B cell (primary cell): ENCODE measurements at places on chromosomes 16 and 17.

DNA sequence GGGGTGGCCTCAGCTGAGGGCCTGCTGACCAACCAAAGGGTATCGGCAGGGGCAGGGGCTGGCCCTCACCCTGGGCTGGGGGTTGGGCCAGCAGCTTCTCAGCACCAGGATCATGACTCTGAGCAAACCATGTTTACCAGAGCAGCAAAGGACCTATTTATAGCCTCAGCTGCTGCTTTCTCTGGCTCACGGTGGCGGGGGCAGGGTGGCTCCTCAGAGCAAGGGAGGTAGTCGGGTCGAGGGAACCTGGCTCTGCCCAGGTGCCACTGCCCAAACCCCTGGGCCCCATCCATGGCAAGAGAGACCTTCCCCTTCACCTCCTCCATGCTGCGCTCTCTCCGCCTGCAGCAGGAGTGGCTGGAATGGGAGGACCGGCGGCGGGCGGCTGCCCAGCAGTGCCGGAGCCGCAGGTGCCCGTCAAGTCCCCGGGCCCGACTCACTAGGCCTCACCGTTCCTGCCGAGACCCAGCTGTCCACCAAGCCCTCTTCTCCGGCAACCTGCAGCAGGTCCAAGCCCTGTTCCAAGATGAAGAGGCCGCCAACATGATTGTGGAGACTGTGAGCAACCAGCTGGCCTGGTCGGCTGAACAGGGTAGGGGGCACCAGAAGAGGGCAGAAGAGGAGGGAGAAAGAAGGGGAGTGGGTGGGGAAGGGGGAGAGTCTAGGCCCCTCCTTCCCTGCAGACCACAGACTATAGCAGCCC lies at the start of gene ASB16:
TSS of gene ASB16 (plus strand) at position 206 of the 703 bp plus-strand sequence. CDS start at position 292, 86 bp downstream.
- DNase-seq = no peak

GRCh38 chr17:62891659-62892058 lies 74.4 kb upstream of the TANC2 start:
- no peak for DNase-seq

- peak; percentile 16 for DNase-seq
These were observed 24.8 kb downstream of the CCR7 start for GRCh38 chr17:40540448-40540847.

GRCh38 chr16:88627531-88628411 lies 10.6 kb upstream of the IL17C start:
- no peak for DNase-seq

- peak; percentile 82 for DNase-seq
These were observed 33.9 kb downstream of the JPH3 start for GRCh38 chr16:87636050-87636684.

- no peak for DNase-seq
These were observed 16.7 kb upstream of the ERN2 start for GRCh38 chr16:23729503-23730424.

- DNase-seq = no peak
These were observed 60.0 kb downstream of the RGS9 start for GRCh38 chr17:65197201-65197600.

- no peak for DNase-seq
These were observed 208.0 kb downstream of the MSI2 start for GRCh38 chr17:57464191-57464864.

DNA sequence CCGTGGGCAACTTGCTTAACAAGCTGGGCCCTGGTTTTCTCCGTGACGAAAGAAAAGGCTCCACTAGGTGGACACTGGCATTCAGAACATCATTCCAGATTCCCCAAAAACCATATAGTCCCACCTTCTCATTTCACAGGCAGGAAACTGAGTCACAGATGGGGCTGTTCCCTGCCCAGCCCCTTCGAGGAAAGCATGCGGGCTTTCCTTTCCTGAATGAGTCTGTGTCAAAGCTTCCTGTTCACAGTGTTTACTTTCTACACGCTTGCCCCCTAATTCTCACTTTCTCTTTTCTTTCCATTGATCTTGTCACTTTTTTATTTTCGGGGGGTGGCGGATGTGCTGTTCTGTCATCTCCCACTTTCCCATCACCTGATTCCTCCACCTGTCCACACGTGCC lies 10.3 kb upstream of the LGALS9 start:
- no peak for DNase-seq

DNA sequence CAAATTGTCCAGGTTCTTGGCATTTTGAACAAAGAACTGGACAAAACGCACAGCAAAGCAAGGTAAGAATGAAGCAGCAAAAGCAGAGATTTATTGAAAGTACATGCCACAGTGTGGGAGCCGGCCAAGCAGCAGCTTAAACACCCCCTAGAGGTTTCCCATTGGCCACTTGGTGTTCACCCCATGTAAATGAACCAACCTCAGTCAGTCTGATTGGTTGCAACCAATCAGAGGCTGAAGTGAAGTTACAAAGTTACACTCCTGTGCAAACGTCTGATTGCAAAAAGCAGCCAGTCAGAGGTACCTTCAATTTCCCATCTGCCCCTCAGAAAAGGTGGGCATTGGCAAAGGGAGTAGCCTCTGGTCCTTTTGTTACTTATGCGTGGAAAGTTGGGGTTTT lies 8.8 kb upstream of the ZNF263 start:
- DNase-seq = no peak

- DNase-seq = no peak
These were observed 18.5 kb upstream of the GGA2 start for GRCh38 chr16:23528644-23529310.
